Lower leg skin (tissue), 4 donors: ENCODE measurements at places on chromosomes 12 and 14.

GRCh38 chr14:76777721-76778120, 16.5 kb downstream of the VASH1 start:
- no peak for DNase-seq

DNA sequence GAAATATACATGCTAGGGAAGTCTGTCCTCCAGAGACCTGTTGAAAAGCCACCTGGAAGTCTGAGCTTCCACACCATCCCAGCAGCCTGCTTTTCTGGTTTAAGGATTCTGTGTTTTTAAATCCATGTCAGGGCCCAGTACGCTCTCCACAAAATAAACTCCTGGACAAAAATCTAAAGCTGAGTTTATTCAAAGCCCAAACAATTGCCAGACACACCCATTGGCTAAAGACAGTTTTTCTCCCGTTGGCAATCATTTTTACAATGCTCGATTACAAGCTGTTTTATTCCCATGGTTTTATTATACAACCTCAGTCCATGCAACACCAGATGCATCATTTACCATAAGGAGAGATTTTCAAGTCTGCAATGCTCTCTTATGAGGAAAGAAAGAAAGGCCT, 94.5 kb downstream of the MYRFL start:
- no peak for DNase-seq

- DNase-seq, result no peak
Observed at GRCh38 chr14:98974113-98974512, 297.9 kb downstream of the BCL11B start.

DNA sequence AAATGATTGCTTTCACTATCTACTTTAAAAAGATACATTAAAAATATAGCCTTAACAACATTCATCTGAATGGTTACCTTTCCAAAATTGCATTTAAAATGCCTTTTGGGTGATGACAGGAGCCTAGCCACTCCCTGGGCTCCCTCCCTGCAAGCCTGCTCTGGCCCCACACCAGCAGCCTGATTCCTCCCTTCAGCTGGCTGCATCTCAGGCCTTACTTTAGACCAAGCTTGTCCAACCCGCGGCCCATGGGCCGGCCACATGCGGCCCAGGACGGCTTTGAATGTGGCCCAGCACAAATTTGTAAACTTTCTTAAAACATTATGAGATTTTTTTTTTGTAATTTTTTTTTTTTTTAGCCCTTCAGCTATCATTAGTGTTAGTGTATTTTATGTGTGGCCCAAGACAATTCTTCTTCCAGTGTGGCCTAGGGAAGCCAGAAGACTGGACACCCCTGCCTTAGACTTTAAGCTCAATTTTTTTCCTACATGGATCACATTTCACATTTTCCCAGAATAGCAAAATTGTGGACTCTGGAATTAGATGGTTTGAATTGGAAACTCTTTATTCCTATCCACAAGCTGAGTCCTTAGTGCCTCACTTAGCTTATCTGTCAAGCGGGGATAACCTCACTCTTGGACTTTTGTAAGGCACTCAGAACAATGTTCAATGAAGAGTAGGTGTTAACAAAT, 124.4 kb downstream of the MYRFL start:
- DNase-seq, result no peak

DNA sequence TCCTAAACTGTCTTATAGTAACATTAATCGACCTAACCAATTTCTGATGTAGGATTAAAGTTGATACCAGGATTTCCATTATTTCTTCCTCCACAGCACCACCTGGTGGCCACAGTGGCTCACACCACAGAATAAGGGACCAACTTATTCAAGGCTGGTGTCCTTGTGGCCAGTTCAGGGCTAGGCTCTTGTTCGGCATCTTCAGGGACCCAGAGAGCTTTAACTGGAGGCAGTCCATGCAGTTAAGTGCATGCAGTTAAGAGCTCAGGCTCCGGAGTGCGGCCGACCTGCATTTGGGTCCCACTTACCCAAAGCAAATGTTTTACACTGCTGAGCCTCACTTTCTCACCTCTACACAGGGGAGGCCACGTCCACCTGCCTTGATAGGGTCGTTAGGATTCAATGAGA, 42.0 kb upstream of the GPR68 start:
- DNase-seq, result peak; percentile 95

DNA sequence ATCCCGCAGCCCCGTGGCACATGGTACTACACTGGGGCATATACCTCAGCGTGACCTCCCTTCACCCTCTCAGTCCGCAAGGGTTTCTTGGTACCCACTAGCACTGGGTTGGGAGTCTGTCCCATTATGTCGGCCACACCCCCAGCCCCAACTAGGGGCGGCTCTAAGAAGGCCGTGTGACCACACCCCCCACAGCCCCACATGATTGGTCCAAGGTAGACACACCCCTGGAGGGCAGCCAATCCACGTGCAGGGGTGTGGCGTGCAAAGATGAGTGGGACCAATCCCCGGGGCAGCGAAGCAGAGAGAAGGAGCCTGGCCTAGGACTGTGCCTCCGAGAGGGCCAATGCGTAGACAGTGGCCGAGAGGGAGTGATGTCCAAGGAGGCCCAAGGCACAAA, 34.6 kb upstream of the BEGAIN start:
- DNase-seq, result no peak

GRCh38 chr14:102580550-102581110, 11.8 kb upstream of the RCOR1 start:
- no peak for DNase-seq

DNA sequence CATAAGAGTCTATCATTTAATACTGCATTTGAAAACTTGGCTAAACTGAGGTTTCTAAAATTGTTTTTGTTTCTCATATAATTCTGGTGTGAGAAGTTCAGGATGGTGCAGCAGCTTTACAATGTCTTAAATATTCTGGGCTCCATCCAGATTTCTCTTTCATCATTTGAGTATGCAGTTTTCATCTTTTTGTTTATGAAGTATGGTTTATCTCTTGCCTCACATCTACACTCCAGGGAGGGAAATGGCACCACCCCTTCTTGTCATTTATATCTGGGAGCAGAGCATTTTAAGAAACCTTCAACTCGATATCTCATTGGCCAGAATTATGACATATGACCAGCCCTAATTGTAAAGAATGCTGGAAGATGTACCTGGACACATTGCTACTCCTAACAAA, 24.3 kb downstream of the GEMIN2 start:
- DNase-seq, result no peak
